DMS 273 treated with DMSO at 0.1 percent for 48 hours (cell line): ENCODE measurements at places on chromosomes 11 and 22.

- no peak for DNase-seq
Measured at GRCh38 chr22:19419464-19420178, 11.9 kb downstream of the HIRA start.

DNA sequence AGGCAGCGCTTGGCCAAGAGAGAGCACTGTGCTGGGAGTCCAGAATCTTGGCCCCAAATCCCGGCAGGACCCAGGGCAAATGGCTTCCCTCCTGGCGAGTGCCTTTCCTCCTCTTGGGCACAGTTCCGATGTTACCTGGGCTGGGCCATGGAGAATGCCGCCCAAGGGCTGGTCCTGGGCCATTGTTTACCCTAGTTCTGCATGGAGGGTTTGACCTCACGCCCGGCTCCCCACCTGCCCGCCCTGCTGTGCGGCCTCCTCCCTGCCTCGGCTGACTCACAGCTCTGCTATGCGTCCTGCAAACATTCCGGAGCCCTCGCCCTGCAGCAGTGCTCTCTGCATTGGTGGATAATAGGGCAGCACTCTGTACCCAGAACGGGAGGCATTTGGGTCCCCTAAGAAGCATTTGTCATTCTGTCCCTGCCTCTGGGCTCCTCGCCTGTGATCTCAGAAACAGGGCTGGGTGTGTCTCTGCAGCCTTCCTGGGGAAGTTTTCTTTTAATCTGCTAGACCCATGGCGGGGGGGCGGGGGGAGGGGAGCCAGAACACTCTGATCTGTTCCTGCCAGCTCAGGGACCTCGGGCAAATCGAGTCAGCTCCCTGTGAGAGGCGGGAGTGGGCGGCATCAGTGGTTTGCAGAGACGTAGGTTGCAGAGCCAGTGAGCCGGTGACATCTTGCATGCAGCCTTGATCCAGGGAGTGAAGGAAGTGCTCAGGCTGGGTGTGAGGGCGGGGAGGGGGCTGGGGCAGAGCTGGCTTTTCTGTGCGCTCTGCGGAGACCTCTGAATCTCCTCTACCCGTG, 32.9 kb upstream of the SMIM38 start:
- DNase-seq = no peak

GRCh38 chr11:119874660-119875238, 145.7 kb upstream of the NECTIN1 start:
- no peak for DNase-seq

- DNase-seq = no peak
Measured at GRCh38 chr11:34068111-34068510, 16.6 kb downstream of the CAPRIN1 start.

DNA sequence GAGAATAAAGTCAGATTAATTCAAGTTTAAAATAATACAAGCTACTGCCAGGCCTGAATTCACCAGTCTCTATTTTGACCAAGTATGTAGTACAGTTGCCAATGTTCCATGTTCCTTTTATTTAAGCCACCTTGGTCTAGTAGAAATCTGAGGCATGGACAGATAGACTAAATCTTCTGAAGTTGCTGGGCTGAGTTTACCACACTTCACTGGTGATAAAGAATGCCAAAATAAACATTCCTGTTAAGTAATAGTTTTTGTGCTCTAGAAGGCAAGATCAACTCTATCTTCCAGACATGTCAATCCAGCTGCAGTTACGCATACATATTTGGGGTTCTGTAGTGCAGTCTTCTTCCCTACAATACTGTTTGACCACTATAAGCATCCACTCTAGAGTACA, 83.9 kb upstream of the C11orf87 start:
- DNase-seq = no peak

DNA sequence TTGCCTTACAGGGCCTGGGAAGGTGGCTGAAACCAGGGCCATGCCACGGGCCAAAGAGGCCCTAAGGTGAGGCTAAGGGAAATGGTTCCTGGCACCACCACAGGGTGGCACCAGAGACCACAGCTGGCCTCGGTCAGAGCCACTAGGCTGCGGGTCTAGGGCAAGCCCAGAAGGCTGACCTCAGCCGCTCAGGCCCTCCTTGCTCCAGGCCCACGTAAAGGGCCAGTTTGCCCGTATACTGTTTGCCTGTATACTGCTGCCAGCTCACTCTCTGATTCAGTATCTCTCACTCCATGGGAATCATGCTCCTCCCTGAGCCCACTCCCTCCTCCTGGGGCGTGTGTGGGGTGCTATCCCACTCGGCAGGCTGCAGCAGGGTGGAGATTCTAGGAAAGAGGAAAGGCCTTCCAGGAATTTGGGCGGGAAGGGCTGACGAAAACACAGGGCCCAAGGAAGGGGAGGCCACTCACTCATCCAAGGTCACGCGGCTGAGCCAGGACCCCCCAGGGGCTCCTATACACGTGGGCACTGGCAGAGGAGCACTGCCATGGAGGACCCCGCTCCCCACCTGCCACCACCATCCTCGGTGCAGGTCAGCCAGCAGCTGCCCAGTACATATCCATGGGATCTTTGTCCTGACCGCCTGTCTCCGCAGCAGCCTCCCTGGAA, 62.4 kb downstream of the NECTIN1 start:
- DNase-seq = no peak

DNA sequence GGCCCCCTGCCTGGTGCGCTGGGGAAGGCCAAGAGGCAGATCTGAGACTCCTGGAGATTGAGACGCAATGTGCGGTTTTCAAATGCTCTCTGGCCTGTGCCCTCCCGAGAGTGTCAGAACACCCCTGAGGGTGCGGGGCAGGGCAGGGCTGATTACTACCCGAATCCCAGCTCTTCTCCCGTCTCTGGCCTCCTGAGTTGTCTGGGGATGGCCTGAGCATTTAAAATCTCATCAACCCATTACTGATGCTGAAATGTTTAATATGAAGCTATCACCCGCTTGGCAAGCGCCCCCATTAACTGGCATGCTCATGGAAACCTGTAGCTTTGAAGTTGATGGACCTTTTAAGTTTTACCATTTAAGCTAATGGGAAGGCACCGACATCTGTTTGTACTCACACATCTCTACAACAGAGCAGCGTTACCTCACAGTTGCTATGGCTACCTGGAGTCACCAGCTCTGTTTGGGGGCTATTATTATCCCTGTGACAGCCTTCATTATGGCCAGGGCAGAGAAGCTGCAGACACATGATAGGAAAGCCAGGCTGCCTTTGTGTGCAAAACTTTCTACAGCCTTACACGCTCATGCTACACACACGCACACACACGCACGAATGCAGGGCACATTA, 3.6 kb upstream of the MB start:
- DNase-seq = no peak

GRCh38 chr11:61194169-61194671, 9.1 kb upstream of the PGA3 start:
- DNase-seq = no peak

DNA sequence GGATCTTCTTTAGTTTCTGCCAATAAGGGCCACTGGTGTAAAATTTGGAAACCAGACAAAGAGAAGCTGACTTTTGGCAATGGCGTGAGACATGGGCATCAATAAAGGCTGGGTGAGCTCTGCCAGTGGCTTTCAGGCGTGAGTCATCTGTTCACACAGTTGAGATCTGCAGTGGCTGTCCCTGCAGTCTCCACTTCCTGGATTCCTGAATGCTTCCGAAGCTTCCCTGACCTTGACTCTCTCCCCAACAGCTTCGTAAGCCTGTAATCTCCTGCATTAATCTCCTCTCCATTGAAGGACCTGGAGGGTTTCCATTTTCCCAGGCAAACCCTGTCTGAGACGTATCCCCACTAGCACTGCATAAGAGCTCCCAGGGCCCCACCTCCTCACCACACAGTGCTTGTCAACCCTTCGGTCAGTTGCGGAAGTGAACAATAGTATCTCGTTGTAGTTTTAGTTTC, 574.7 kb downstream of the TBC1D22A start:
- DNase-seq = no peak

DNA sequence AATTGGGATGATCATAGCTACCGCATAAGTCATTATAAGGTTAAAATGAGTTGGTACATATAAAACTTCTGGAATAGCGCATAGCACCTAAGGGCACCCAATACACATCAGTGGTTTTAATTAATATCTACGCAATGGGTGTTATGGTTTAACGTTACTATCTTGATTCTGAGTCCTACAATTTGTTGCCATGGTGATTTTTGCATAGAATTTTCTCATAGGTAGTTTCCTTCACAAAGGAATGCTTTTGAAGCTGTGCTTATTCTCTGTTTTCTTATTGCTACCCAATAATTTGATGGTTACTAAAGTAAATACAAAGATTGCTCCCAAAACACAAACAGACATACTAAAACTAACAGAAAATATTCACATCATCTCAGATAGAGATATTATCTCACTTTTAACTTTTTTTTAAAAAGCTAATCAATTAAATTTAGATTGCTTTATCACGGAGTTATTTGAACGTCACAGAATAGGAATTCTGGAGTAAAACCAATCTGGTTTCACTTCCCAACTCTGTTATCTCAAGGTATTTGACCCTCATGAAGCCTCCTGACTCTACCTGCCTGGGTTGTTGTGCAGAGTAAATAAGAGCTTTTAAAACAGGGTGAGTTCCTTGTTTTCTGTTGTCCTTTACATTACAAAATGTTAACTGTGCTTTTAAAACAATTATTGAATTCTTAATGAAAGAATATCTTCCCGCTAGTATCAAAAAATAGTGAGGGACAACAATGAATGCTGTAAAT, 635.5 kb upstream of the CCDC90B start:
- DNase-seq = no peak

DNA sequence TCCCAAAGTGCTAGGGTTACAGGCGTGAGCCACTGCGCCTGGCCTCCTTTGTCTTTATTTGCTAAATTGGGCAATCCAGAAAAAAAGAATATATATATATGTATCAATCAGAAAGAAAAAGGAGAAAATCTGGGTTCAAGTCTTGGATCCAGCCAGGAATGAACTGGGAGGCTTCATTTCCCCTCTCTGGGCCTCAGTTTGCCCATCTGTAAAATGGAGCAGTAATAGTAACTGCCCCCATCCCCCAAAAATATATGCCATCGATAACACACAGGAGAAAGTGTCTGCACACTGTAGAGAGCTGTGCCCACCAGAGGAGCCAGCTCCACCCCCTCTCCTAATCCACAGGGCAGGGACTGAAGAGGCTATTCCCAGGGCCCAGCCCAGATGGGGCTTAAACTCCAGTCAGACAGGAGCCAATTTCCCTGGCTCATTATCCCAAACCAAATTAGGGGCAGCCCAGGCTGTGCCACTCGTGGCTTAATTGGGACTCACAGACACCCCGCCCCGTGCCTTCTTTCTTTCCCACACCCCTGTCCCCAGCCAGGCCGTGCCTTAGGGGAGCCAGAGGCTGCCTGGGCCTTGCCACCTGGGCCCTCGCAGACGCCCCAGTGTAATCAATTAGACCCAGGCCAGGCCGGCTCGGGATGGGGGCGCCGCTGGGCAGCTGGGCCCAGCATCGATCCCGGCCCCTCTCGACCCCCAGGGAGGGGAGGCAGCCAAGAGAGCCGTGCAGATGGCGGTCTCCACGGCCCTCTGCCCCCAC, 171.5 kb downstream of the MN1 start:
- DNase-seq = no peak

- peak; percentile 12 for DNase-seq
Measured at GRCh38 chr11:92920331-92920730, 49.1 kb upstream of the MTNR1B start.

GRCh38 chr11:133966921-133967598, 10.3 kb upstream of the IGSF9B start:
- no peak for DNase-seq

GRCh38 chr11:125502198-125502597, 6.1 kb upstream of the FEZ1 start:
- DNase-seq = no peak

DNA sequence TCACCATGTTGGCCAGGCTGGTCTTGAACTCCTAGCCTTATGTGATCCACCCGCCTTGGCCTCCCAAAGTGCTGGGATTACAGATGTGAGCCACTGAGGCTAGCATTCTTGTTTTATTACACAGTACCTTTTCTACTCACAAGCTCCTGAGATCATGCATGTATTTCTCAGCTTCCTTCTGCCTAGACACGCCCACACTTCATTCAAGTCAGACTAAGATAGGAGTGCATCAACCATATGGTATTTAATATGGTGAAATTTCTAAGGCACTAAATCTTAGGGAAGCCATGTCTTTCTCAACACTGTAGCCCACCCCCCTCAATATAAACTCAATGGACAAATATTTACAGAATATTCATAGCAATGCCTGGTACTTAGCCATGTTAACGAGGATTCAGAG, 62.1 kb downstream of the SLC25A17 start:
- DNase-seq = no peak

DNA sequence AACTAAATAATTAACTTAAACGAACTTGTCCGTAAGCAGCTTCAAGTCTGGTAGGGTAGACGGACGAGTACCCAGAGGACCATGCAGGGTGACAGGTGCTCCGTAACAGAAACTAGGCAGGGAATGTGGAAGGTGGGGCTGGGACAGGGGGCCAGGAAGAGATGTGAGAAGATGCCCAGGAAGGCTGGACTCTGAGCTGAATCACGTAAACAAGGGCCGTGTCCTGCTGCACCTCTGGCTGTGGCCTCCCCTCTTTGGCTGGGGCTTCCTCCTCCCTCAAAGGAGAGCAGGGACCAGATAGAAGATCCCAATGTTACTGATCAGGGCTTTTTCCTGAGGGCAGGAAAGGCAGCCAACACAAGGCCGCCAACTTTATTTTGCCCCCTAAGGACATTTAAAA, 47.9 kb downstream of the PACSIN2 start:
- no peak for DNase-seq

GRCh38 chr11:41660585-41660984, 201.1 kb upstream of the LRRC4C start:
- no peak for DNase-seq

- no peak for DNase-seq
Measured at GRCh38 chr22:41524809-41525449, 19.3 kb downstream of the POLR3H start.

- peak; percentile 90 for DNase-seq
Measured at GRCh38 chr11:130625578-130626306, 177.3 kb downstream of the ADAMTS15 start.

DNA sequence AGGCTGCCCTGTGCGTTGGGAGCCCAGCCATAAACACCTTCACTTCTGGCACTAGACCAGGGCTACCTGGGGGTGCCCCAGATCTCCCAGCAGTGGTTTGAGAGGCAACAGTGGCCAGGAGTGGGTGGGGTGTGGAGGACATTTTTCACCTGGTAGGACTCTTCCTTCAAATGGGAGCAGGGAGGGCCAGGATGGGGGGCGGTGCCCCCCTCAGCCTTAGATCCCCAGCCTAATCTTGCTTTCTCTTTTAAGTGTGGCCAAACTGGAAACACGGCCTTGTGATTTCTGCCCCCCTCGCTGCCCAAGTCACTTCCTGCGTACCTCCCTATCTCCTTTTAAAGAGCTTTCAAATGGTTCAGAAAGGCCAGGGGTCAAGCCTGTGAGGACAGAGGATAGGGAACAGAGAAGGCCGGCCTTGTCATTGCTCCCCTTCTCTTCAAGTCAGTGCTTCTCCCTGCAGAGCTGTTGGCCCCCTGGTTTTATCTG, 800 bp downstream of the KCNJ5 start:
- no peak for DNase-seq

GRCh38 chr11:107011977-107012376, 6.3 kb downstream of the GUCY1A2 start:
- DNase-seq = no peak
